ENCODE measurements at places on chromosomes 2 and 18.
A peak's percentile ranks its signal among the peaks of the same experiment; 100 is the strongest.

GRCh38 chr18:9156604-9157249 is 20.1 kb downstream of the ANKRD12 start:
- no peak for DNase-seq

DNA sequence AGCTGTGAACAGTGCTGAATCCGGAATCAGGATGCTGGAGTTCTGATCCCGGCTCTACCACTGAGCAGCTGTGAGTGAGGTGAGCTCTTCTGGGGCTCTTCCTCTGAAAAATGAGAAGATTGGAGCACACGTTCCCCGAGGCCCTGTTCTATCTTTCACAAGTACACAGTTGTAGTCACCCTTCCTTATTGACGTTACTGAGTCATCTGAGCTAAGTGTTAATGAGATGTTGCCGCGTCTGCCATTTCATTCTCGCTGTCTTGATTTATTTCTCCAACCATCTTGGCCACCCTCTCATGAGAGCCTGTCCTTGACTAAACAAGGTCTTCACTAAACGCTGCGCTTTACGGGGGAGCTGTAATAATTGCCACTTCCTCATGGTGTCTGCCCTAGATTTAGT is 31.9 kb upstream of the EFR3B start:
- no peak for DNase-seq

GRCh38 chr2:118474541-118474920 is 372.9 kb downstream of the EN1 start:
- DNase-seq = no peak

DNA sequence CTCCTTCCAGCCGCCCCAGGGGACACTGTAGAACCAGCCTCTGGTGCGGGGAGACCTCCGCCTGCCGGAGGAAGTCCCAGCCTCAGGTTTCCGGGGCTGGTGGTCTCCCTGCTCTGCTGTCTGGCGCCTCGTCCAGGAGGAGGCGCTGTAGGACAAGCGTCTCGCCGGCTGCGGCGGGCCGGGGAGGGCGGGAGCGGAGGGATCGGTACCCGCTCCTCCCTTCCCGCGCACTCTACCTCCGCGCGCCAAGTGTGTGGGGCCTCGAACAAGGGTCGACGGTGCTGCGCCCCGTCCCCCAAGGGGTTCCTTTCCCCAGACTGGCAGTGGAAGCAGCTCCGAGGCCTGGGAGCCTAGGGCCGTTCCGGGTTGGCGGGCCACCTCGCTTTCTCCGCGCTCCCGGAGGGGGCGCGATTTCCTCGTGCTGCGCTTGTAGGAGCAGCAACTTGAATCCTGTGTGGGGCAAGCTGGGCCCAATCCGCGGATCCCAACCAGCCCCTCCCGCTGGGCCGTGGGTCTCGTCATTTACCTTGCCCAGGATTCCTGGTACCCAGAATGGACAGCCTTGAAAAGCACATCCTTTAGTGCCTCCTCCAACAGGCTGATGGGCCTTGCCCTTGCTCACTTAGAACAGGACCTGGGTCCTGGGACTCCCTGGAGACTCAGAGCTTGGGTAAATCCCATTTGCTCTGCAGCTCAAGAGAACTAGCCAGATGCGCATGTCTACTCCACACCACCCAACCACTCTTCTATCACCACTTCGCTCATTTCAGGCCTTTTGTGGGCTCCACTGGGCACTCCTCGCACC is 10.6 kb upstream of the HOXD4 start:
- DNase-seq = peak; percentile 31

DNA sequence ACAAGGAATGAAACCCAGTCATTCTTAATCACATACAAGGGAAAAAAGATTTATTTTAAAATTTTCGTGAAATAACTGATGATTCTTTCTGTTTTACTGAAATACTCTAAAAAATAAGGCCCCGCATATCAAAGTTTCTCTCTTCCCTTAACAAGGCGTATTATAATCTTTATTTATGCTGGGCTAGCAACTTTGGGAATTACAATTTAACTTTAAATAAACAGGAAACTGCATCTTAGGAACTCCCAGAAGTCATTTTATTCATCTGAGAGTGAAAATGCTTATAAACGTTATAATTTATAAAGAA is 166.7 kb downstream of the TCF4 start:
- DNase-seq = no peak
